ENCODE measurements at places on chromosomes 1 and 21.

DNA sequence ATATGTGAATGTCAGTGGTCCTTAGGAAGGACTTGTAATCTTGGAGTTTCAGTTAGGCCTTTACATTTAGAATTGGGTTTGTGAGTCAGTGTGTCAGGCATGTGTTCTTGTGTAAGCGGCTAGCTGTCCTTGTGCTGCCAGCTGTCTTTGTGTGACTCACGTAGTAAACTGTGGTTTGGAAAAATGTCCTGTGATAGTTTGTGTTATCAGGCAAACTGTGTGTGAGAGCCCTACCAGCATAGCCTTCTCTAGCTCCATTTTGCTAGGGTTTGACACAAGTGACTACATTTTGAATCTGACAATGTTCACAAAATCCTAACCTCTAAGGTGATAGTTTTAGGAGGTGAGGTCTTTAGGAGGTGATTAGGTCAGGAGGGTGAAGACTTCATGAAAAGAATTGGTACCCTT lies 6.9 kb upstream of the SLC35D1 start:
- DNase-seq = no peak

- no peak for DNase-seq
These were observed 61.5 kb downstream of the TOR3A start for GRCh38 chr1:179143322-179143721.

DNA sequence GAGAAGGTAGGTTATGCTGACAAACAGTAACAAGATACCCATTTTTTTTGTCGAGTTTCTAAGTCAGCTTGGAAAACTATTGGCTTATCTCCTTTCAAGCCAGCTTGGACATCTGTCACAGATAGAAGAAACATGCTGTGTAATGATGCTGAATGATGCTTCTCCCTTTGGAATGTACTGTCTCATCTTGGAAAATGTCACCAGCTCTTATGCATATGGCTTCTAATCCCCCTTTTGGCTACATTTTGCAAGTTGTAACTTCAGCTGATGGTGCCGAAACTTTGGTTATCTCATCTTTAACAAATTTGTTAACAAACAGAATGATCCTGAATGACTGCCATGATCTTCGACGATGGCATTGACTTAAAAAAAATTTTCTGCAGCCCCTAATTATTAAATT lies 68.8 kb upstream of the ST6GALNAC3 start:
- DNase-seq = no peak

GRCh38 chr1:67059346-67059745 lies 5.4 kb upstream of the SLC35D1 start:
- DNase-seq = no peak

DNA sequence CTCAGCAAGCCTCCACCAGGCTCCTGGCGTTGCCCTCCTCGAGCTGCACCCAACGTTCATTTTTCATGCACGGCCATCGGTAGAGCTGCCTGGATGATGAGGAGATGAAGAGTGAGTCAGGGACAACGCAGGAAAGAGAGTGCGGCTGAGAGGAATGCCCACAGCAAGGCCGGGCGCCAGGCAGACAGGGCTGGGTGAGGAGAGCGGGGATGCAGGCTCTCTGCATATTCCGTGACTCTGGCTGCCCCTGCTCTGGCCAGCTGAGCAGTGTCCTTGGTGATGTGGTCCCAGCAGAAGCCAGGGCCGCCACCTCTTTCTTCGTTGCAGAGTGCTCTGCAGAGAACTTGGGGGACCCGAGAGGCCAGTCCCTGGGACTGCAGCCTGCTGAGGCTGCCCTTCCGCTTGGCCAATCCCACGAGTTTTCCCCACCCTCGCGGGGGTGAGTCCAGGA lies 10.8 kb downstream of the UMODL1 start:
- DNase-seq = no peak

DNA sequence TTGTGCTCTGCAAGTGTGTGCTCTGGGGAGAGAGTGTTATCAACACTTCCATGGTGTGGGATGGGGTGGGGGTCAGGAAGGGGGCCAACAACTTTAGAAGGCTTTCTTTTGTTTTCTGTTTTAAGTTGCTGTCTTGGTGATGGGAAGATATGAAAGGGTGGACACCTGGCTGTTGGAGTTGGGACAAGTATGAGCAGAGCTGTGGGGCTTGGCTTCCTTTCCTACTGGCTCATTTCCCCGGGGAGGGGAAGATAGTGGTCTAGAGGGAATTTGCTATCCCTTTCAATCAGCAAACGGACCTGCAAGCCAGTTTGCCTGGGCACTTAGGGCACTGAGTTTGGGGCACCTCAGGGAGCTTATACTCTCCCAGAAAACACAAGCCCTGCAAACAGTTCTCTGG lies 19.2 kb downstream of the IER5 start:
- DNase-seq = no peak

DNA sequence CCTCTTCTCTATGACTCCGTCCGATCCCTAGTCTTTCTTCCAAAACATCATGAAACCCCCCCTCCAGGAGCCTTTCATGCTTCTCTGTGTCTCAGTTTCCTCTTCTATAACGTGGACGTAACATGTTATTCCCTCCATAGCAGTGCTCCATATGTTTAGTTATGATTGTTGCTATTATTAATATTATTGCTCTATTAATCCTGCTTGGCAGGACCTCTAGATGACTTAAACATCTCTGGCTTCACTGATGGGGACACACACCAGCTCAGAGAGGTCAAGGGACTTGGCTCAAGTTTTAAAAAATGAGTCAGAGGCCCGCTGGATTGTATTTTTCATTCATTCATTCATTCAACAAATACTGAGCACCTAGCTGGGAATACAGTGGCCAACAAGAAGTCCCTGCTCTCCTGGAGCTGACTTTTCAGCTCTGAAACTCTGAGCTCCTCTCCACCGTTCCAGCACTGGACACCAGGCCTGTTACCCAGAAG lies 404 bp upstream of the CPLANE2 start:
- DNase-seq = no peak
